GM23248 (cell line): ENCODE measurements at places on chromosomes 7 and 10. TPM values are rescaled to one million over a fixed set of nuclear protein-coding genes. Genes with fewer than 3 reads are reported as not detected.
A peak's percentile ranks its signal among the peaks of the same experiment; 100 is the strongest.

ATP6V0A4 gene
- total RNA-seq: 0.43 and 1.4 TPM in 2 replicates

GRCh38 chr10:119654540-119654939 is 3.4 kb downstream of the BAG3 start:
- peak overlapping the region; percentile 93 for H3K4me3 ChIP-seq
- peak; percentile 53 for DNase-seq
- H3K4me1 ChIP-seq: peaks cover 57% of the 10 kb centered on the region
- H3K27ac ChIP-seq: peak overlapping the region; percentile 95

PTPN12 gene
- 24.9 and 25.6 TPM in 2 replicates for total RNA-seq

UNCX gene
- total RNA-seq: not detected in 2 replicates

DNA sequence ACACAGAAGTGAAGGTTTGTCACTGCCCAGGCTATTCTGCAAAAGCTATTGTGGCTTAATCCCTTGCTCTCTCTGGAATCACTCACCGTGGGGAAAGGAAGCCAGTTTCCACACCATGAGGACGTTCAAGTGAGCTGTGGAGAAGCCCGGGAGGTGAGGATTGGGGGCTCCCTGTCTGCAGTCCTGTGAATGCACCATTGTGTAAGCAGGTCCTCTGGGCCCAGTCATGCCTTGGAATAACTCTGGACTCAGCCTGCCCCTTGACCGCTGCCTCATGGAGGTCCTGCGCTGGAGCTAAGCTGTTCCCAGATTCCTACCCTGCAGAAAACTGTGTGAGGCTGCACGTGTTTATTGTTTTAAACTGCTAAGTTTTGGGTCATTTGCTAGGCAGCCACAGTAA is 33.5 kb downstream of the LYZL2 start:
- no peak for DNase-seq
- no peaks in the 10 kb centered on the region for H3K36me3 ChIP-seq
- no peak overlapping the region for H3K27ac ChIP-seq
- H3K4me1 ChIP-seq: no peaks in the 10 kb centered on the region
- H3K27me3 ChIP-seq: peaks cover 6% of the 10 kb centered on the region

NEBL gene
- not detected in 2 replicates for total RNA-seq

GRCh38 chr10:77405771-77406241 is 231.8 kb downstream of the KCNMA1 start:
- H3K4me1 ChIP-seq: peaks cover 10% of the 10 kb centered on the region
- H3K4me3 ChIP-seq: no peak overlapping the region
- H3K27me3 ChIP-seq: no peaks in the 10 kb centered on the region

SORCS1 gene
- total RNA-seq: not detected in 2 replicates

- H3K4me3 ChIP-seq: no peak overlapping the region
- DNase-seq: peak; percentile 76
- H3K4me1 ChIP-seq: no peaks in the 10 kb centered on the region
- H3K27me3 ChIP-seq: no peaks in the 10 kb centered on the region
- no peak overlapping the region for H3K27ac ChIP-seq
Measured at GRCh38 chr10:18214691-18215563, 74.7 kb downstream of the CACNB2 start.

ICA1 gene
- total RNA-seq: not detected in 2 replicates

DNA sequence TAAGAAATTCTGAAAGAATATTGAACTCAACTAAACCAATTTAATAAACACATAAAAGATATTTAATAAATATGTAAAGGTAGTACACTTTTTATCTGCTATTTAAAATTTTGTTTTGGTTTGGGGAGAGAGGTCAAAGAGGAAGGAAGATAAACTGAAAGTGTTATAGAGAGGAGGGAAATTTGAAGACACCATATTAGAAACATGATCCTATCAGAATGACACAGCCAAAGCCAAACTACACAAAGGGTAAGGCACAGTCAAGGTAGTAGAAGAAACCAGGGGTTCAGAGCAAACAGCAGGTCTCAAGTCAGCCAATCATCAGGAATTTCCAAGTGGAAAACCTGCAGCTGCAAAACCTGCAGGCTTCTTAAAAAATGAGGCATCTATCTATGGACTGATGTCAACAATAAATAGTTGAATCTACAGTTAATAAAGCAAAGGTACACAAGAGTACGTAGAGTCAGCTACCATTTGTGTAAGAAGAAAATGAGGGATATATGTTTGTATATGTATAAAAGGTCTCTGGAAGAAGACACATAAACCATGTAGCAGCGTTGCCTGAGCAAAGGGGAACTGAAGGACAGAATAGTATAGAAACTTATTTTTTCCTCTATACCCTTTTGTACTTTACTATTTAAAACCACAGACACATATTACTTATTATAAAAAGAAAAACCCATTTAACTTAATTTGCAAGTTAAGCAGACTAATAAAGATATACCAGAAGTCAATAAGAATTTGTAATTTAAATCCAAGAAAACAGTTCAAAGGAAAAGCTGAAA is 10.0 kb downstream of the ZNF800 start:
- peaks cover 7% of the 10 kb centered on the region for H3K4me1 ChIP-seq
- H3K36me3 ChIP-seq: peaks cover 32% of the 10 kb centered on the region
- no peaks in the 10 kb centered on the region for H3K27me3 ChIP-seq
- H3K27ac ChIP-seq: no peak overlapping the region
- no peak overlapping the region for H3K4me3 ChIP-seq
- no peak for DNase-seq

- H3K27me3 ChIP-seq: no peaks in the 10 kb centered on the region; the same call in 1 of the 2 replicates
- DNase-seq: no peak
- no peaks in the 10 kb centered on the region for H3K36me3 ChIP-seq
- H3K27ac ChIP-seq: no peak overlapping the region
- H3K4me1 ChIP-seq: no peaks in the 10 kb centered on the region
Measured at GRCh38 chr10:48279081-48279751, 4.7 kb upstream of the FRMPD2 start.

UTF1 gene
- total RNA-seq: not detected in 2 replicates

GUSB gene
- total RNA-seq: 11.6 and 22.9 TPM in 2 replicates

SLC26A4 gene
- total RNA-seq: 0.25 and 0.43 TPM in 2 replicates

FAM241B gene
- not detected in 2 replicates for total RNA-seq

SLC18A3 gene
- not detected in 2 replicates for total RNA-seq

DNA sequence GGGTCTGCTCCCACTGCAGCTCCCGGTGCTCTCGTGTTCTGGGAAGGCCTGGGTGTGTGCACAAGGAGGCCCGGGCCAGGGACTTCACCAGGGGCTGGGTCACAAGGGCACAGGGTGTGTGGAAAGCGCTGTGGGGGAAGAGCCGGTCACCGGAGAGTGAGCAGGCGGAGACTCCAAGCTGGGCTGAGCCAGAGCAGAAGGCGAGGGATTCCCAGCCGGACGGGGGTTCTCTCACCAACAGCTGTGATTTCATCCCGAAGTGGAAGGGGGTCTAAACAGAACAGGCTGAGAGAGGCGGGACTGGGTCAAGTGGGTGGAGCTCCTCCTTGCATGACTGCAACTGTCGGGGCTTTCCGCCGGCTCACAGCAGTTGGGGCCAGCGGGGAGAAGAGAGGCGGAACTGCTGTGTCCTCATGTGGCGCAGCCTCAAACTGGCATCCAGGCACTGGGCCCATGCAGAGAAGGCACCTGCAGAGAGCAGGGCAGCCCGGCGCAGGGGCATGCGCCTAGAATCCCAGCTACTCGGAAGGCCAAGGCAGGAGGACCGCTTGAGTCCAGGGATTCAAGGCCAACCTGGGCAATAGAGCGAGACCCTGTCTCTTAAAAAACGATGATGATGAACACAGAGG is 7.6 kb upstream of the ORAI2 start:
- DNase-seq: no peak
- H3K4me1 ChIP-seq: no peaks in the 10 kb centered on the region
- no peaks in the 10 kb centered on the region; the same call in 1 of the 2 replicates for H3K36me3 ChIP-seq
- no peak overlapping the region for H3K27ac ChIP-seq

DNA sequence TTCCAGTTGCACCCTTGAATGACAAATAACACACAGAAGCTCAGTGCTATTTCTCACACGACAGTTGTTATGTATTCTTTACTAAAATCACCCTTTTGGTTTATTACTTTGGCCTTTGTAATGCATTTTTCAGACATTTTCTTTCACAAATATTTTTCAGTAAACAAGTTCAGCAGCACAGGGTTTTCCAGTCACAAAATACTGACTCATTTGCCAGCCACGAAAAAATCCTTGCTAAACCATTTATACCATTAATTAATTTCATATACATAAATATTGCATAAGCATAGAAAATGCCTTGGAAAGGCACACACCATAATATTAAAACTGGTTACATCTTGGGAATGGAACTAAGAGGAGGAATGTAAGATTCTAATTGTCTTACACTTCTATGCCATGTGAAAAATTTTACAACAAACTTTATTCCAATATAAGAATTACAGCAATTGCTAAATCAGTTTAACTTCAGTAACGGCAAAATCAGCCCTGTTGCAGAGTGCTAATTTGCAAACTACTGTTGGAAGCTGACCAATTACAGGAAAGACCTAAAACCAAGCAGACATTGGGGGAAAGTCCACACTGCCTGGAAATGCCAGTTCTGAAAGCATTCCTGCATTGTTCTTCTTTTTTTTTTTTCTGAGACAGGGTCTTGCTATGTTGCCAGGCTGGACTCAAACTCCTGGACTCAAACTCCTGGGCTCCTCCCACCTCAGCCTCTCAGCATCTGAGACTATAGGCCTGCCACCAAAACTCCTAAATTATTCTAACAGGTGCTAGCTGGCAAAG is 31.6 kb upstream of the PBLD start:
- H3K4me1 ChIP-seq: no peaks in the 10 kb centered on the region
- peak; percentile 15 for DNase-seq
- H3K4me3 ChIP-seq: no peak overlapping the region
- peaks cover 33% of the 10 kb centered on the region for H3K36me3 ChIP-seq

DNA sequence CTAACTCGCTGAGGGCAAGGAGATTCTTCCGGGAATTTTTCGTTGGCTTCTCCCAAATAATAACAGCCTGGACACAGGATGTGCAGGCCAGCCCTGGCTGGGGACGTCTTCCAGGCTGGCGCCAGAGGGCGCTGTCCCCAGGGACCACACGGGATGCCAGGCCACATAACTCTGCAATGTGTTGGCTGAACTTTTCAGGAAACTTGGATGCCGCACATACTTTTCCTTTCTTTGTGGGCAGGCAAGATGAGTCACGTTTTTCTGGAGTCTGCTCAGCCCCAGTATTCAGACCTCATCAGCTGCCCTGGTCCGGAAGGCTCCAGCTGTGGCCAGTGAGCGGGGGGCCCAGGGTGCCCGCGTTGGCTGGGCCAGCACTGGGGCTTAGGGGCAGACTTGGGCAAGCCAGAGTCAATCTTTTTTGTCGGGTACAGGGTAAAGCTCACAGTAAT is 122.7 kb downstream of the PRKAG2 start:
- H3K4me3 ChIP-seq: no peak overlapping the region
- peak overlapping the region; percentile 59 for H3K27ac ChIP-seq
- no peaks in the 10 kb centered on the region for H3K36me3 ChIP-seq
- H3K4me1 ChIP-seq: peaks cover 24% of the 10 kb centered on the region
- no peaks in the 10 kb centered on the region for H3K27me3 ChIP-seq

GRCh38 chr7:47576031-47576865 is 5.7 kb downstream of the TNS3 start:
- H3K27me3 ChIP-seq: no peaks in the 10 kb centered on the region
- H3K36me3 ChIP-seq: no peaks in the 10 kb centered on the region
- H3K4me1 ChIP-seq: peaks cover 59% of the 10 kb centered on the region
- DNase-seq: no peak
- H3K27ac ChIP-seq: no peak overlapping the region

DNA sequence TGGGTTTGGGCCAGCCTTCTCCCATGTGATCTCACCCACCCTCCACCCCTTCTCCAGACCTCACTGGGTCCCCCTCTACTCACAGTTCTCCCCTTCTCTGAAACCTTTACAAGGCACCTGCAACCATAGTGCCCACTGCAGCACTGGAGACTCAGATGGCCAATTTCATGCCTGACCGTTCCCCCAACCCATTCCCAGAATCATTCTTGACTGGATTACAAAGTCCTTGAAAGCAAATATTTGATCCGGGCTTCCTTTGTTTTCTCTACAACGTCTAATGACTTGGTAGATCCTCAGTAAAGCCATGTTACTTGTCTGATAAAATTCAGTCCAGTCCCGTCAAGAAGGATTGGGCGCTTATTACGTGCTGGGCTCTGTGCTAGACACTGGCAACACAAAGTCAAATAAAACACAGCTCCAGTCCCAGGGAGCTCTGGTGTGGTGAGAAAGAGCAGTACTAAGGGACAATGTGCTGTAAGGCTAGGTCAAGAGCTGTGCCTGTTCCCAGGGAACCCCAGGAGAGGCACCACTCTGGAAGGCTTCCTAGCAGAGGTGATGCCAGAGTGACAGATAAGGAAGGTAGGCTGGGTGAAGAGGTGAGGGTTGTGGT is 36.5 kb downstream of the SH3PXD2A start:
- H3K27ac ChIP-seq: no peak overlapping the region
- H3K27me3 ChIP-seq: no peaks in the 10 kb centered on the region
- no peak overlapping the region for H3K4me3 ChIP-seq

GRCh38 chr7:70487428-70487827 is 644.5 kb upstream of the GALNT17 start:
- no peaks in the 10 kb centered on the region for H3K4me1 ChIP-seq
- H3K27ac ChIP-seq: no peak overlapping the region
- no peak overlapping the region for H3K4me3 ChIP-seq
- no peaks in the 10 kb centered on the region for H3K36me3 ChIP-seq
- DNase-seq: no peak

- 0 out of 2 replicates have a peak, but pooled peaks cover 19% of the 10 kb centered on the region for H3K4me1 ChIP-seq
- DNase-seq: peak; percentile 55
- no peaks in the 10 kb centered on the region for H3K27me3 ChIP-seq
- peak overlapping the region; percentile 100 for H3K27ac ChIP-seq
- peaks cover 3% of the 10 kb centered on the region; the same call in 1 of the 2 replicates for H3K36me3 ChIP-seq
- peak overlapping the region; percentile 92 for H3K4me3 ChIP-seq
Measured at GRCh38 chr7:100430493-100431285, 1.1 kb downstream of the MEPCE start.

KCNH2 gene
- not detected in 2 replicates for total RNA-seq

PNLIPRP3 gene
- total RNA-seq: not detected in 2 replicates

GRCh38 chr10:68332259-68333057 is at the start of gene PBLD:
PBLD (minus strand) TSS chr10:68332928; CDS start chr10:68306844, 26,084 bp downstream.
- H3K4me1 ChIP-seq: peaks cover 47% of the 10 kb centered on the region
- H3K27me3 ChIP-seq: no peaks in the 10 kb centered on the region
- 0 out of 2 replicates have a peak, but pooled peaks cover 8% of the 10 kb centered on the region for H3K36me3 ChIP-seq
- peak within 1 kb of the TSS; percentile 93 for H3K27ac ChIP-seq

DNA sequence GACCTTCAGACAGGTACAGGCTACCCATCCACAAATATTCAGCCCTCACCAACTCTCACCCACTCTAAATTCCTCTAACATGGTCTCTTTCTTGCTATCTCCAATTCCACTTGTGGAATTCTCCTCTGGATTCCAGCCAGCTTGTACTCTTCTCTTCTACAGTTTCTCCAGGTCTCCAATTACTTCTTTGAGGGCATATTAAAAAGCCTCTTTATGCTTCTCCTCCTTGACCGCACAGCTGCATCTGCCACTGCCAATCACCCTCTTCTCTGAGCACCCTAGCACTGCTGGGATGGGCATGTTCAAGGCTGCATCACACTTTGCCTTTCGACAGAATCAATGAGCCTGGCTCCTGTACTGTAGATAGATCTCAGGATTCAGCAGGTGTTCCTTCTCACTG is 101.5 kb upstream of the ANKRD1 start:
- no peaks in the 10 kb centered on the region for H3K36me3 ChIP-seq
- H3K27ac ChIP-seq: no peak overlapping the region
- peaks cover 5% of the 10 kb centered on the region; the same call in 1 of the 2 replicates for H3K27me3 ChIP-seq
